RKO (cell line): ENCODE measurements at places on chromosomes 1 and 21.

GRCh38 chr1:162033428-162033827 is 9.8 kb upstream of the OLFML2B start:
- no peak for DNase-seq

GRCh38 chr1:109341944-109342930 is 35.4 kb upstream of the MYBPHL start:
- no peak for DNase-seq

DNA sequence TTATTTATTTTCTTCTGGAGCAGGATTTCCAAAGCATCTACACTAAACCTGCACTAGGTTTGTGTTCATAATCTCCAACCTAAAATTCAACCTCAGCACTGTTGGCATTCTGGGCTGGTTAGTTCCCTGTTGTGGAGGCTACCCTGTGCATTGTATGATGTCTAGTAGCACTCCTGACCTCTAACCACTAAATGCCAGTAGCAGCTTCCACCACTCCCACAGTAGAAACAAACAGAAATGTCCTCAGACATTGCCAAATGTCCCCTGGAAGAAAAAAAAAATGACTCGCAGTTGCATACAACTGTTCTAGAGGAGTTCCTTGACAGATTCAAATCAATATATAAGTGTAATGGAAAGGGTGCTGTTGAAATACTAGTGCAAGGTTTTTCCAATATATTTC is 18.9 kb downstream of the GRIK1 start:
- DNase-seq = no peak

DNA sequence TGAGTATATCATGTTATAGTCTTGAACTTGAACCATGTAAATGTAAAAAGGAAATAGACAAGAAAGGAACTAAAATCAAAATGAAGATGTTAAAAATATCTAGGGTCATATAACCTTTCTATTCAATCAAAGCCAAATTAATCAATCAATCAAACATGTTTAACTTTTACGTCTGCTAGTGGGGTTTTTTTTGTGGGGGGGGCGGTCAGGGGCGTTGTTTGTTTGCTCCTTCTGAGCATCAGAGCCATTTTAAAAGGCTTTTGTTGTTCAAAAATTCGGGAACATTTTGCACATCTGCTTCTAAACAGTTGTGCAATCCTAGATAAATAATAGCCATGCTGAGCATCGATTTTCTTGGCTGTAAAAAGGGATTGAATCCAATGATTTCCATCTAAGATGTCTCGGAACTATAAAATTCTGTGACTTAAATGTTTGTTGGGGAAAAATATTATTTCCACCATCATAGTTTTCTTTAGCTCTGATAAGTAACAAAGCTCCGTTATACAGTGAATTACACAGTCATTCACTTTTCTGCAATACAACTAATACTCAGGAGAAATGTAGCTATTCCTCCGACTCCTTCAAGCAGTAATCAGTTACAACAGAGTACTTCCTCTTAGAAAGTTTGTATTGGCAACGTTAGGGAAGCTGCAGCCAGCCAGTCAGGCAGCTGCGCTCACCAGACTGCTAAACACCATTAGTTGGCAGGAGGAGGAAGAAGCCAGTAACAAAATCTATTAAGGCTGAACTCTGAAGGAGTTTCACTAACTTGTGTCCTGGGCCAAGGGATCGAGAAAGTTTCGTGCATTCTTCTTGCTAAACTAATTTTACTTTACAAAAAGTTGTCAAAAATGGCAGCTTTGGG is 2.2 kb downstream of the SPATA6 start:
- DNase-seq = no peak

- DNase-seq = no peak
Observed at GRCh38 chr21:23861911-23862504, 1745.3 kb downstream of the MRPL39 start.
